ENCODE measurements at places on chromosomes 3 and 15. TPM values are rescaled to one million over a fixed set of nuclear protein-coding genes. Genes with fewer than 3 reads are reported as not detected.

GRCh38 chr15:75436881-75437280, 14.6 kb downstream of the SIN3A start:
- H3K36me3 ChIP-seq: peaks cover 14% of the 10 kb centered on the region
- H3K27me3 ChIP-seq: no peaks in the 10 kb centered on the region
- no peak overlapping the region for H3K27ac ChIP-seq
- DNase-seq: no peak
- H3K4me3 ChIP-seq: no peak overlapping the region
- H3K4me1 ChIP-seq: peaks cover 21% of the 10 kb centered on the region

- DNase-seq: no peak
- no peaks in the 10 kb centered on the region for H3K4me1 ChIP-seq
- no peak overlapping the region for H3K4me3 ChIP-seq
- no peak overlapping the region for H3K27ac ChIP-seq
- no peaks in the 10 kb centered on the region for H3K36me3 ChIP-seq
- no peaks in the 10 kb centered on the region for H3K27me3 ChIP-seq
These were observed 121.1 kb upstream of the NANOGP8 start for GRCh38 chr15:35206060-35206675.

The OSTN gene
- total RNA-seq: not detected

GRCh38 chr15:42363487-42363886, 4.2 kb downstream of the CAPN3 start:
- H3K4me3 ChIP-seq: no peak overlapping the region
- H3K4me1 ChIP-seq: no peaks in the 10 kb centered on the region
- H3K27ac ChIP-seq: no peak overlapping the region
- no peaks in the 10 kb centered on the region for H3K27me3 ChIP-seq

GRCh38 chr3:197802779-197803459, 11.9 kb downstream of the LRCH3 start:
- no peak overlapping the region for H3K4me3 ChIP-seq
- H3K36me3 ChIP-seq: no peaks in the 10 kb centered on the region
- peaks cover 17% of the 10 kb centered on the region for H3K4me1 ChIP-seq
- H3K27ac ChIP-seq: no peak overlapping the region
- DNase-seq: no peak
- no peaks in the 10 kb centered on the region for H3K27me3 ChIP-seq

- no peak overlapping the region for H3K27ac ChIP-seq
- DNase-seq: no peak
- no peaks in the 10 kb centered on the region for H3K36me3 ChIP-seq
- no peak overlapping the region for H3K4me3 ChIP-seq
These were observed 644.6 kb downstream of the CADM2 start for GRCh38 chr3:85603378-85603777.

The PCOLCE2 gene
- total RNA-seq: not detected

The TNIK gene
- total RNA-seq: 78.3 TPM

DNA sequence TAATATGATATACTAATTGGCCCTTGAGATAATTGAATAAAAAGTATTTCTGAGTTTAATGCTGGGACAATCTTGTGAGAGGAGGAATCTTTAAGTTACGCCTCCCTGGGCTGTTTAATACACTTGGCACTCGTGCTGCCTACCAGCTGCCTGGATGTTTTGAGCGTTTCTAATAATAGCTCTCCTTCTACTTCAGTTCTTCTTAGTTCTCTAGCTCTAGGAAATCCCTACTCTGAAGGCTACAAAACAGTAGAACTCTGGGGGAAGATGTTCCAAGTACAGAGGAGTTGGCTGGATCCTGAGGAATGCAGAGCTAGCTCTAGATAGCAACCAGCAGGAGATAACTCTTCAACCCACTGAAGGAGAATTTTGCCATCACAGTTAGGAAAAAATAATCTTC, 3.5 kb downstream of the NAALADL2 start:
- no peaks in the 10 kb centered on the region for H3K4me1 ChIP-seq
- DNase-seq: no peak
- H3K27ac ChIP-seq: no peak overlapping the region
- no peaks in the 10 kb centered on the region for H3K27me3 ChIP-seq
- no peak overlapping the region for H3K4me3 ChIP-seq

DNA sequence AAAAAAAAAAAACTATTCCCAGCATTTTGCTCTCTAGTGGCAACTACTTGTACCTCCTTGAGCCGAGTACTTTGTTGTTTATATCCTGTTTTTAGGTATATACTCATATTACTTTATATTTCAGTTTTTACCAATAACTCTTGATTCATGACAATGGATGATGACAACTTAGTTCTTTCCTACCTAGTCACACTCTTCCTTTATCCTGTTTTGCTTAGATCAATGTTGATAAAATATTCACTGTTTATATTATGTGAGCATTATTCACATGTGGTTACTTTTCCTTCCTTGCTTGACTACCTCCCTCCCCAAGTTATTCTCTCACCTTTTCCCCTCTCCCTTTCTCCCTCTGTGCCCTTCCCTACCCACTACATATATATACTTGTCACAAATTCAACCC, 53.7 kb downstream of the NKIRAS1 start:
- DNase-seq: no peak
- H3K27me3 ChIP-seq: no peaks in the 10 kb centered on the region
- no peak overlapping the region for H3K4me3 ChIP-seq
- H3K36me3 ChIP-seq: peaks cover 11% of the 10 kb centered on the region
- H3K4me1 ChIP-seq: peaks cover 24% of the 10 kb centered on the region

The ZIC1 gene
- not detected for total RNA-seq

DNA sequence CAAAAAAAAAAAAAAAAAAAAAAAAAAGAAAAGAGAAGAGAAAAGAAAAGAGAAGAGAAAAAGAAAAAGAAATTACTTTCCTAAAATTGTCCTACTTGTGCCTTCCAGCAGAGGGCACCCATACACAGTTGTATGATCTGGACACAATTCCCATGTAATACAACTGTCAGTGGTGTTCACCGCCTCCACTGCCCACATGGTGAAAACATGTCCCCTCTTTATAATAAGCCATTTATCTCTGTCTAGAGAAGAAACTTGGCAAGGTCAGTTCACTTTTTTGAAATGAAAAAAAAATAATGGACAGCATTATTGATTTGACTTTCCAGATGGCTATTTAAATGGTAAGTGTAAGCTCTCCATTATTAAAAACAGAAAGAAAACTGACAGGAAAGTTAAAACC, 459.4 kb downstream of the GBE1 start:
- no peaks in the 10 kb centered on the region for H3K27me3 ChIP-seq
- DNase-seq: no peak
- no peaks in the 10 kb centered on the region for H3K4me1 ChIP-seq
- H3K4me3 ChIP-seq: no peak overlapping the region
- no peak overlapping the region for H3K27ac ChIP-seq
- H3K36me3 ChIP-seq: no peaks in the 10 kb centered on the region

GRCh38 chr15:80162059-80162554, 9.3 kb downstream of the FAH start:
- H3K36me3 ChIP-seq: peaks cover 5% of the 10 kb centered on the region
- H3K27me3 ChIP-seq: no peaks in the 10 kb centered on the region
- no peak overlapping the region for H3K4me3 ChIP-seq
- no peak for DNase-seq
- no peak overlapping the region for H3K27ac ChIP-seq

DNA sequence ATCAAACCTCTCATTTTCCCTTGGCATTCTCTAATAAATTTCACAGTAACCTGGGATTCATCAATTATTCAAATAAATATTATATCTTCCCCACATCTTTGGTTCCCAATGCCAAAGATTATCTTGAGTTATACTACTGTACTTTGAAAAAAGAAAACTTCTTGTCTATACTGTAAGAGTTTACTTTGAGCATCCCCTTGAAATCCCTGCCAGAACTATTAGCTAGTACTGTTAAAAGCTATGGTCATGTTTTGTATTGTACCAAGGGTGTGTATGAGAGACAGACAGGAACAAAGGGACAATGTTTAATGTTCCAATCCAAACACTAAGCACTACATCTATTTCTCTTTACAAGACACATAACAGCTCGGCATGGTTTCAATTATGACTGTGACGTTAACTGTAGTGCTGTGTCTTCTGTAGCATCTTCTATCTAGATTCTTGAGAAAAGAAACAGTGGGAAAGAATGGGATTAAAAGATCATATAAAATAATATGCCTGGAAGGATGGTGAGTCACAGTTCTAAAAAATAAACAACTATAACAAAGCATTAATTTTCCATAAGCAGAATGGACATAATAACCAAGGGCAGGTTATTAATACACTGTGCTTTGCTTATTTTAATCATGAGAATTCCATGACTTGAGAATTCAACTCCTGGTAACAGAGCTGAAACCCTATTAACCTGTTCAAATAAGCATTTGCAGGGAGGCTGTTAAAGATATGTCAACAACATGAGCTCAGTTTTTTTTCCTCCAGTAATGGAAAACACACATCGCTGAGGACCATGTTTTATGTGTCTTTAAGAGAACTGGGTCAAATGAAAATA, 71.1 kb downstream of the ALDH1A2 start:
- no peak for DNase-seq
- no peaks in the 10 kb centered on the region for H3K4me1 ChIP-seq
- H3K4me3 ChIP-seq: no peak overlapping the region
- no peaks in the 10 kb centered on the region for H3K36me3 ChIP-seq

DNA sequence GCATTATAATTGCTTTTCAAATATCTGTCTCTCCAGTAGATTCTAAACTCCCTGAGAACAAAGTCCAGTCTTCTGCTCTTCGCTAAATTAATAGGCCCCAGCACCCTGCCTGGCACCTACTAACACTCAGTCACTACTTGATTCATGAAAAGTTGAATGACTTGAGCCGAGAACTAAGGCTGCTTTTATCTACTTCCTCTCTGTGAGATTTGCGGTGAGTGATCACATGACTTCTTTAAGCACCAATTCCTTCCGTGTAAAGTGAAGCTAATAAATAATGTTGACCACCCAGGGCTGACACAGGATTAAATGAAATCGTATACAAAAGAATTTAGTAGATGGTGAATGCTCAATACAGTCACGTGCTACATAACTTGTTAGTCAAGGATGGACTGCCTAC, 44.6 kb upstream of the PGPEP1L start:
- no peak overlapping the region for H3K27ac ChIP-seq
- H3K4me3 ChIP-seq: no peak overlapping the region
- peaks cover 3% of the 10 kb centered on the region for H3K4me1 ChIP-seq
- no peaks in the 10 kb centered on the region for H3K36me3 ChIP-seq
- DNase-seq: no peak

- no peaks in the 10 kb centered on the region for H3K4me1 ChIP-seq
- H3K27me3 ChIP-seq: no peaks in the 10 kb centered on the region
- H3K27ac ChIP-seq: no peak overlapping the region
- no peak for DNase-seq
- no peak overlapping the region for H3K4me3 ChIP-seq
These were observed 196.0 kb downstream of the LRTM1 start for GRCh38 chr3:54731732-54732445.

- DNase-seq: no peak
These were observed 765.8 kb upstream of the ROBO1 start for GRCh38 chr3:80533553-80533952.

The SQOR gene
- total RNA-seq: 16.9 TPM

The DMXL2 gene
- total RNA-seq: 4.7 TPM

- H3K4me3 ChIP-seq: no peak overlapping the region
- no peaks in the 10 kb centered on the region for H3K27me3 ChIP-seq
- H3K4me1 ChIP-seq: no peaks in the 10 kb centered on the region
- DNase-seq: no peak
- no peak overlapping the region for H3K27ac ChIP-seq
- no peaks in the 10 kb centered on the region for H3K36me3 ChIP-seq
These were observed 206.4 kb downstream of the NAALADL2 start for GRCh38 chr3:175065497-175065896.

The BCHE gene
- not detected for total RNA-seq

DNA sequence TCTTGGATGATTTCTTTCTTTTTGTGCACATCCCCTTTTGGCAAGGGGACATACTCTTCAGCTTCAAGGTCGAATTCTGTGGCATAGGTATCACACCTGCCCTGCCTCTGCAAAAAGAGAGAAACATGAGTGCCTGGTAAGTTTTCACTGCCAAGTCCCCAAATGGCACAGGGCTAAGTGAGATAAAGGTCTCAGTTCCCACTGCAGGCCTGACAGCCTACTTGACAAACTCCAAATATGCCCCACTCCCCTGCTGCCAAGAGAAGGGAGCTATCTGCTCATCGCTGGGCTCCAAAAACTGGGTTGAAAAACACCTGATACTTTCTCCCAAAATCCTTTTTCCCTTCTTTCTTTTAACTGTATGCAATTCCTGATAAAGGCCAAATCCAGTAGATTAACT, 23.0 kb downstream of the RUVBL1 start:
- no peak overlapping the region for H3K27ac ChIP-seq
- H3K4me3 ChIP-seq: no peak overlapping the region
- H3K4me1 ChIP-seq: no peaks in the 10 kb centered on the region
- H3K27me3 ChIP-seq: no peaks in the 10 kb centered on the region
- DNase-seq: no peak

- H3K27me3 ChIP-seq: no peaks in the 10 kb centered on the region
- H3K36me3 ChIP-seq: peaks cover 62% of the 10 kb centered on the region
- no peak for DNase-seq
- H3K27ac ChIP-seq: no peak overlapping the region
These were observed 113.4 kb upstream of the LRRFIP2 start for GRCh38 chr3:37287776-37288175.

The VEPH1 gene
- not detected for total RNA-seq

GRCh38 chr15:82952158-82953081, at the start of gene HOMER2:
Gene HOMER2 (minus strand): TSS chr15:82952720. CDS start chr15:82952535, 185 bp downstream.
- H3K36me3 ChIP-seq: no peaks in the 10 kb centered on the region
- H3K27ac ChIP-seq: no peak within 1 kb of the TSS
- peaks cover 33% of the 10 kb centered on the region for H3K27me3 ChIP-seq
- H3K4me3 ChIP-seq: no peak within 1 kb of the TSS
- DNase-seq: no peak
- H3K4me1 ChIP-seq: peaks cover 3% of the 10 kb centered on the region

- H3K4me1 ChIP-seq: no peaks in the 10 kb centered on the region
- H3K4me3 ChIP-seq: no peak overlapping the region
These were observed 1027.7 kb downstream of the PLOD2 start for GRCh38 chr3:145133281-145133680.

DNA sequence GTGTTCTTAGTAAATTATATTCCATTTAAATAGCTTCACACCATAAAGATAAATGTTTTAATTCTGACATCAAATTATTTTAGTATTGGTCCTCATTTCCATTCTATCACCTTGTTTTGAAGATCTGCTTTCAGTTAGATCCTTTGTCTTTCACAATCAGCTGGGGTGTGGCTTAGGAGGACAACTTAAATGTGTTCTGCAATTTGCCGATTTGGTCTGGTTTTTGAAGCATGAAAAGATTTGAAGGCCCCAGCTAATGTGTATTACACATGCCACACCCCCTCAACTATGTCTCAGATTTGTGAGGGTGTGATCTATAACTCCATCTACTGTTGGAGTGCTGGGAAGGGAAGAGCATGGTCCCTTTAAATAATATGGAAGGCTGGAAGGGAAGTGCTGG, 516.1 kb upstream of the GOLIM4 start:
- H3K4me1 ChIP-seq: no peaks in the 10 kb centered on the region
- no peak overlapping the region for H3K4me3 ChIP-seq
- H3K36me3 ChIP-seq: no peaks in the 10 kb centered on the region
- no peak for DNase-seq

The PDZRN3 gene
- not detected for total RNA-seq

DNA sequence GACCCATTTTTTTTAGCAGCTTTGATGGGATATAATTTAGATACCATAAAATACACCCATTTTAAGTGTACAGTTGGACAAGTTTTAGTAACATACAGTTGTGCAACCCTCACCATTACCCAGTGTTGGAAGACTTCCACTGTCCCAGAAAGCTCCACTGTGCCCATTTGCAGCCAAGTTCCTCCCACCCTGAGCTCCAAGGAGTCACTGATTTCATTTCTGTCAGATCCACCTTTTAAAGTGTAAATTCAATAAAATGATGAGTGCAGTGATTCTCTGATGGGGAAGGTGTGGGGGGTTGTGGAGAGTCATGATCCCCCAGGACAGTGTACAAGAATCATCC, 93.2 kb upstream of the IGF1R start:
- no peak for DNase-seq
- H3K4me3 ChIP-seq: no peak overlapping the region
- no peaks in the 10 kb centered on the region for H3K27me3 ChIP-seq
- no peaks in the 10 kb centered on the region for H3K36me3 ChIP-seq
- no peaks in the 10 kb centered on the region for H3K4me1 ChIP-seq
- no peak overlapping the region for H3K27ac ChIP-seq
